ENCODE measurements at places on chromosomes 12 and 14.
A peak's percentile ranks its signal among the peaks of the same experiment; 100 is the strongest.

GRCh38 chr12:127245009-127245408 is 1022.0 kb upstream of the TMEM132C start:
- no peak for DNase-seq

DNA sequence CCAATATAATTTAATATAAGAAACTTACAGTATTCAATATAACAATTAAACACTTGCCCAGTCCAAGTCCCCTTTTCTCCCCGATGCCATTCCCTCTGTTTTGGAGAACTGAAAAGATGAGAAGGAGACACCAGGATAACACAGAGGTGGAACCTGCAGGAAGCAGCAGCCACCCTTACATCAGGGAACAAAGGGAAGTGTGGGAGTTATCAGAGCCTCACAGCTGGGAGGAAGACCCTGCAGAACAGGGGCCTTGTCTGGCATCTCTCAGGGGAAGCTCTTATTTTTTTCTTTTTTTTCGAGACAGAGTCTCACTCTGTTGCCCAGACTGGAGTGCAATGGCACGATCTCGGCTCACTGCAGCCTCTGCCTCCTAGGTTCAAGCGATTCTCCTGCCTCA is 52.6 kb downstream of the CALM1 start:
- no peak for DNase-seq

DNA sequence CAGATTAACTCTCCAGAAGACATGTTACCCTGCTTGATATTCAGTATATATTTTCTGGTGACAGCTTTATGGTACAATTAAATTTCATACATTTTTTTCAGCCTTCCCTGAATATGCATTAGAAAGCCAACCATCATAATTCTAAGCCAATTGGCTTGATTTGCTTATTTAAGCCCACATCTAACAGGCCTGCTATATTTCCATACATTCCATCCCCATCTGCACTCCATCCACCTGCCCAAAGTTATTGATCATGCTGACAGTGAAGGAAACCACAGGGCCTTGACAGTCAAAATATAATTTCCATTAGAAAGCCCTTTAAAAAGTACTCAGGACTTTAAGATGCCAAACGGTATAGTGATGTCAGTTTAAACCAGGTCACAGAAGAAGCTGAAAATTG is 164.3 kb downstream of the GXYLT1 start:
- no peak for DNase-seq

- no peak for DNase-seq
These were observed 105.8 kb downstream of the PAH start for GRCh38 chr12:102811110-102811737.

DNA sequence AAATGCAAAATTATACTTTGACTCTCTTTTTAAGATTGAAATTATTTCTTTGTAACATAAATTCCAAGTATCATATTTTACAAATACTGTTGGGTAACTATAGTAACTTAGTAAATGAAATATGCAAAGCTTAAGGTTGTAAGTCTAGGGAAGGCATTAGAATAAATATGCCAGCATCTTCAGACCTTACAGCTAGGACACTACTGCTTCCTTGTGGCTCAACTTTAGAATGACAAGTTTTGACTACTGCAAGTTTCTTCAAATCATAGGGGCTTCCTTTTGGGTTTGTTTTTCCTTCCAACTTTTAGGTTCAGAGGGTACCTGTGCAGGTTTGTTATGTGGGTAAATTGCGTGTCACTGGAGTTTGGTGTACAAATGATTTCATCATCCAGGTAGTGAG is 17.7 kb upstream of the ANP32D start:
- peak; percentile 31 for DNase-seq

GRCh38 chr14:100441271-100441947 is 118.3 kb downstream of the SLC25A47 start:
- no peak for DNase-seq

DNA sequence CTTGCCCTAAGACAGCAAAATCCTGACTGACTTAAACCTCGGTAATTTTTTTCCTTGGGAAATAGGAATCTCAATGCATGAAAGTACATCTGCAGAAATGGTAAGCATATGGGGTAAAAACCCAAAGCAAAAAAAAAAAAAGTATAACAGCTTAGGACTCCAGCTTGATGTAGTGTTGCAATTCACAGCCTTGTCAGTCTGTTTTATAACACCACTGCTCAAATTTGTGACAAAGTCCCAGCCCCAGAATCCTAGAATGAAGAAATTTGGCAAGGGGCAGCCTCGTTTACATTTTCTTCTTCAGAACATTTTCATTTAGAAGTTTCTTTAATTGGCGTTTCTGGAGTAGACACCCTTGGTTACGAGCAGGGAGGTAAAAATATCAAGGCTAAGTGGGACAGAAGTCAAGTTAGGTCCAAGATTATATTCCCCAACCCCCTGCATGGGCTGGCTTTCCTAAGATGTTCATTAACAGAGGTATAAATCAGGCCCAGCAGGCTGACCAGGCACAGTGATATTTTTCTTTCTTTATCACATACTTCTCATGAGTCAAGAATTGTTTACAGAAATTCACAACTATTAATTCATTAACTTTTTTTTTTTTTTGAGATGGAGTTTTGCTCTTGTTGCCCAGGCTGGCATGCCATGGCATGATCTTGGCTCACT is 424.0 kb downstream of the RMST start:
- DNase-seq, result no peak

DNA sequence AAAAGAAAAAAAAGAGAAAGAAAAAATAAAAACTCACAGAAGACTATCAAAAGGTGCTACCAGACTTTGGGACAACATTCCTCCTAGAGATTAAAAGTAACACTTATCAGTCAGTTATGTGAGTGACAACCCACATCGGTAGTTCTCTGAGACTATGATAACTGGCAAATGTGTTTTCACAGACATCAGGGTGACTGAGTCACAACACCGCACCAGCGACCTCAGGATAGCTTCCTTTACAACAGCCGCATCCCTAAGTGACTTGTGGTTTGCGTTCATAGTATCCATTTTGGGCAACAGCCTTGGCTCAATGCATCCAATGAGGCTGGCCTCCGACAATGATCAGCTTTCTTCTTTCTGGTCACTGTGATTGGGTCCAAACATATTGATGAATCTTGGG is 359.1 kb downstream of the TMEM132D start:
- DNase-seq, result no peak

DNA sequence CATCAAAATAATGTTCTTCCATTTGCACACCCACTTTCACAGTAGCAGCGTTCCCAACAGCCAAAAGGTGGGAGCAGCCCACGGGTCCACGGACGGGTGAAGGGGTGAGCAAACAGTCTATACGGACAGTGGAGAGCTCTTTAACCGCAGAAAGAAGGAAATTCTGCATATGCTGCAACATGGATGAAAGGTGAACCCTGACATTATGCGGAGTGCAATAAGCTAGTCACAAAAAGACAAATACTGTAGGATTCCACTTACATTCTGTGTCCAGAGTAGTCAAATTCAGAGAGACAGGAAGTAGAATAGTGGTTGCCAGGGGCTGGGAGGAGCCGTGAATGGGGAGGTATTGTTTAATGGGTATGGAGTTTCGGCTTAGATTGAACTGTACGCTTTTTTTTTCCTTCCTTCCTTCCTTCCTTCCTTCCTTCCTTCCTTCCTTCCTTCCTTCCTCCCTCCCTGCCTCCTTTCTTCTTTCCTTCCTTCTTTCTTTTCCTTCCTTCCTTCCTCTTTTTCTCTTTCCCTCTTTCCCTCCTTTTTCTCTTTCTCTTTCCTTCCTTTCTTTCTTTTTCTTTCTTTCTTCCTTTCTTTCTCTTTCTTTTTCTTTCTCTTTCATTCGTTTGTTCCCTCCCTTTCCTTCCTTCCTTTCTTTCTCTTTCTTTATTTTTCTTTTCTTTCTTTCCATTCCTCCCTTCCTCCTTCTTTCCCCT is 15.8 kb upstream of the ANKRD9 start:
- DNase-seq, result peak; percentile 66

DNA sequence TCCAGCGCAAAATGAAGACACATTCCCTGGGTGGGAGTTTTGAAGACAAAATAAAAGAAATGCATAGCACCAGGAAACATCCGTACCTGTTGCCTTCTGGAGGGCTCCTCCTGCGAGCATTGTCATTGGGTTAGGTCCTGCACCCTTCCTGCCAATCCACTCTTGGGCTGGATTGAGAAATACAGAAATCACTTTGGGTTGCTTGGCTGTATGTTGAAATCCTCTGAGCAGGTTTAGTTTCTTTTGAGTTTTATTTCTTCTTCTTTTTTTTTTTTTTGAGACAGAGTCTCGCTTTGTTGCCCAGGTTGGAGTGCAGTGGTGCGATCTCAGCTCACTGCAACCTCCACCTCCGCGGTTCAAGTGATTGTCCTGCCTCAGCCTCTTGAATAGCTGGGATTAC is 67.6 kb downstream of the ARF6 start:
- no peak for DNase-seq

- no peak for DNase-seq
These were observed 268.6 kb downstream of the BTG1 start for GRCh38 chr12:91877022-91877421.

GRCh38 chr14:102095871-102096568 is 9.2 kb upstream of the HSP90AA1 start:
- no peak for DNase-seq

DNA sequence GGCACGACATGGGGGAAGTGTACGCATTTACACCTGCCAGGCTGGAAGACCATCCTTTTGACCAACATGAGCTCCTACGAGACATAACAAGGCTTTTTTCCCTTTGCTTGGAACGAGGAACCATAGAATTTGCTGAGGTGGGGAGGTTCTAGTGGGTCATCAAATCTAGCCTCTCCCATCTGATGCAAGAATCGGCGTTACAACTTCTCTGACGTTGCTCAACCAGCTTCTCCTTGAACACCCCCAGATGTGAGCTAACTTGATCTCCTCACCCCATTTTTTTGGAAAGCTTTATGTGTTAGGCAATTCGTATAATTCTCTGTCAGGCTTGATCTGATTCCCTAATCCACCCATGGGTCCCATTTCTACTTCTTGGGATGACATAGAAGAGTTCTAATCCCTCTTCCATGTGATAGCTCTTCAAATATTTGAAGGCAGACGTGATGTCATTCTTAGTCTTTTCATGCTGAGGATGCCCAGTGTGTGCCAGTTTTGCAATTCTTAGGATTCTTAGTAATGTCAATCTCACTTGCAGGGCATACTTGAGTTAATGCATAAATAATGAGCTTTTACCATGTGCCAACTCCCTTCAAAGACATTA is 163.6 kb upstream of the PARP11 start:
- peak; percentile 69 for DNase-seq

DNA sequence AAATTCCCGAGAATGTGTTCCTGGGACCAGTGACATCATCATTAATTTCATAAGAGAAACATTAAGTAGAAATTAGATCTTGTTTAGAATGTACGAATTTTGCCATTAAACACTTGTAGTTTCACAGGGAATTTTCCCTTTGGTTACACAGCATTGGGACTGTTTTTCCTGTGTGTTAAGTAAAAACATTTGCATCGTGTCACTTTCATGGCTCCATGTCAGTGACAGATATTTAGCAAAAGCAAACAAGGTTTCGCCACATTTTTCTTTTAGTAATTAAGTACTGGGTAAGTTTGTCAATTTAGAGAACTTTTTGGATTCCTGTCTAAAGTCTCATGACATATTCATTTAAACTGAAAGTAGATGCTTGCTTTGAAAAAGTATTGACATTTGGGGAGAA is 45.5 kb upstream of the OVCH1 start:
- no peak for DNase-seq

- no peak for DNase-seq
These were observed 5.0 kb upstream of the NEDD1 start for GRCh38 chr12:96902076-96902475.

GRCh38 chr12:23221066-23221465 is 596.1 kb downstream of the ETNK1 start:
- DNase-seq, result no peak

DNA sequence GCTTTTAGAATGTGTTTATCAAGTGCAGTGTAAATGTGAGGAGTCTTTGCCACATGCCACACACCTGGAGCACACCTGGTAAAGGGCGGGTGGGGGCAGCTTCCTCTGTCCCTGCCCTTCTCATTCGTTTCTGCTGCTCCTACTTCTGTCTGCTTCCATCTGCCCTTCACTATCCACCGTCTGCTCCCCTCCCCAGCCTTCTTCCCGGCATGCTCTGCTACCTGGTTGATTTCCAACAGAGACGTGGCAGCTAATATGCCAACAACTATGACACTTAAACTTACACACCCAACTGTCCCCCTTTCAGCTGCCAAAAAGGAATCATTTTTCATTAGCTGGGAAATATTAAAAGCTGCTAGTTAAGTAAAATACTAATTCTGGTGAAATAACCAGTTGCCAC is 9.1 kb upstream of the CARMIL3 start:
- DNase-seq, result no peak

GRCh38 chr12:73277971-73278370 is 1005.8 kb downstream of the TRHDE start:
- DNase-seq, result no peak

DNA sequence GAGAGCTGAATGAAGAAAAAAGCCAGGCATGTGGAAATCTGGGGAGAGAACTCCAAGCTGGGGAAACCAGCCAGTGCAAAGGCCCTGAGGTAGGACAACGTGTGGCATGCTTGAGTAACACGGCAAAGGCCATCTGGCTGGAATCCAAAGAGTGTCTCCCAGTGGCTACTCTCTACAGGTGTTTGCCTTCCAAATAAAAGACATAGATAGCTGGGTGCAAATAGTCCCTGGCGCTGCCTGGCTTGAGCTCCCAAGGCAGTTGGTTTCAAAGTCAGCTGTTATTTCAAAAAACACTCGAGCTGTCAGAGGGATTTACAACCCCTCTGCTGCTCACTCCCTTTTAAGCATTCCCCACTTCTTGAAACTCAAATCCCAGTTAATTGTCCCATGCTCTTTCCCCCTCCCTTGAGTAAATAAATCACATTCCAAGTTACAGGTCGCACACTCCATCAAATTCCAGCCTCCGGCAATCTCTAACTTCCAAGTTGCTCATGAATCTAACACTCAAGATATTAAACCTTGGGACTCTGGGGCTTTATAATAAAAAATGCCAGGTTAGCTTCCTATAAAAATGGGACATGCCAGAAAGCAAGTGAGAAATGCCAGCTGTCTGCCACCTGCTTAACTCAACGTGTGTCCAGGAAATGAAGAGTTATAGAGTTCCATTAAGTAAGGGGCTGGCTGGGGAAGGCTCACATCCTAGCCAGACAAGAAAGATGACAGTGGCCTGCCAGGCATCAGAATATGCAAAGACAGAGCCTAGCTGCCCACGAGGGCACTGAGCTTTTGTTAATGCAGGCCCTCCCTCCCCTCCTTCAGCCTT is 133.6 kb upstream of the NOS1 start:
- no peak for DNase-seq

- peak; percentile 64 for DNase-seq
These were observed 24.2 kb downstream of the CHST11 start for GRCh38 chr12:104480826-104481440.

- peak; percentile 43 for DNase-seq
These were observed 7.4 kb downstream of the TCP11L2 start for GRCh38 chr12:106309671-106310505.

- no peak for DNase-seq
These were observed 49.6 kb downstream of the BMAL2 start for GRCh38 chr12:27382171-27382795.

Measured in NCI-H226 (cell line).